ENCODE measurements at places on chromosomes 4 and X. TPM values are rescaled to one million over a fixed set of nuclear protein-coding genes. Genes with fewer than 3 reads are reported as not detected.
A peak's percentile ranks its signal among the peaks of the same experiment; 100 is the strongest.

Gene CXorf66
- total RNA-seq = not detected

Gene CORIN
- 0.51 TPM for total RNA-seq

Gene SMIM31
- not detected for total RNA-seq

Gene OTUD5
- 48.8 TPM for total RNA-seq

Gene SLC6A14
- not detected for total RNA-seq

DNA sequence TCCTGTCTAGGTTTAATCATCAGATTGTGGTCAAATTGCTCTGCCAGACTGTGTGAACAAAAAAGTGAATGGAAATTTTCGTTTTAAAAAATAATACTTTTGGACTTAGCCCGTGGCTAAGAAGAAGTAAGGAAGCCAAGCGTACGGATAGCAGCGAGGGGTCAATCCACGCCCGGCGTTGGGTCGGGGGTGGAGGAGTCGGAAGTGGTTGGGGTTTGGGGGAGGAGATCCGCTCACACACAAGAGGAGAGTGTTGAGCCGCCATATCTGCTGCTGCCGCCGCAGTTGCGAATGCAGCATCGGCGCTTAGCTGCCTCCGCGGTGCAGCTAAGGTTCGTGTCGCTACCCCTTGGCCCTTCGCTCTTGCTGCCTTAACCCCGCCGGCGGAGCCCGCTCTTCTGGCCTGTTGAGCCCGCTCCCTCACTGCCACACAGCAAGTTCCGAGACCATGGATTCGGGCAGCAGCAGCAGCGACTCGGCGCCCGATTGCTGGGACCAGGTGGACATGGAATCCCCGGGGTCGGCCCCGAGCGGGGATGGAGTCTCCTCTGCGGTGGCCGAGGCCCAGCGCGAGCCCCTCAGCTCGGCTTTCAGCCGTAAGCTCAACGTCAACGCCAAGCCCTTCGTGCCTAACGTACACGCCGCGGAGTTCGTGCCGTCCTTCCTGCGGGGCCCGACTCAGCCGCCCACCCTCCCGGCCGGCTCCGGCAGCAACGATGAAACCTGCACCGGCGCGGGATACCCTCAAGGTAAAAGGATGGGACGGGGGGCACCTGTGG, at the start of gene GSPT2:
Gene GSPT2 (plus strand): TSS at position 264 of the 779 bp plus-strand sequence. CDS start 185 bp downstream, at position 449.
- H3K36me3 ChIP-seq = peaks cover 5% of the 10 kb centered on the region
- peaks cover 19% of the 10 kb centered on the region for H3K4me1 ChIP-seq
- peak; percentile 43 for DNase-seq
- peaks cover 2% of the 10 kb centered on the region for H3K27me3 ChIP-seq
- peak within 1 kb of the TSS; percentile 95 for H3K4me3 ChIP-seq

DNA sequence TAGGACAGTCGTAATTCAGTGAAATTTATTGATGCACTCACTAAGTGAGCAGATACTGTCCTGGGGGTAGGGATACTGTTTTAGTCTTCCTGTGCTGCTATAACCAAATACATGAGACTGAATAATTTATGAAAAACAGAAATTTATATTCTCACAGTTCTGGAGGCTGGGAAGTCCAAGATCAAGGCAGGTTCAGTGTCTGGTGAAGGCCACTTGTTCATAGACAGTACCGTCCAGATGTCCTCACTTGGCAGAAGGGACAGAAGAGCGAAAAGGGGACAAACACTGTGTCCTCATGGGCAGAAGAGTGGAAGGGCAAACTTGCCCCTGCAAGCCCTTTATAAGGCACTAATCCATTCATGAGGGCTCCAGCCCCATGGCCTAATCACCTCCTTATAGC, 45.6 kb downstream of the PGRMC2 start:
- H3K4me1 ChIP-seq = no peaks in the 10 kb centered on the region
- H3K36me3 ChIP-seq = peaks cover 23% of the 10 kb centered on the region
- H3K4me3 ChIP-seq = peak overlapping the region; percentile 13
- DNase-seq = no peak
- H3K27ac ChIP-seq = no peak overlapping the region

DNA sequence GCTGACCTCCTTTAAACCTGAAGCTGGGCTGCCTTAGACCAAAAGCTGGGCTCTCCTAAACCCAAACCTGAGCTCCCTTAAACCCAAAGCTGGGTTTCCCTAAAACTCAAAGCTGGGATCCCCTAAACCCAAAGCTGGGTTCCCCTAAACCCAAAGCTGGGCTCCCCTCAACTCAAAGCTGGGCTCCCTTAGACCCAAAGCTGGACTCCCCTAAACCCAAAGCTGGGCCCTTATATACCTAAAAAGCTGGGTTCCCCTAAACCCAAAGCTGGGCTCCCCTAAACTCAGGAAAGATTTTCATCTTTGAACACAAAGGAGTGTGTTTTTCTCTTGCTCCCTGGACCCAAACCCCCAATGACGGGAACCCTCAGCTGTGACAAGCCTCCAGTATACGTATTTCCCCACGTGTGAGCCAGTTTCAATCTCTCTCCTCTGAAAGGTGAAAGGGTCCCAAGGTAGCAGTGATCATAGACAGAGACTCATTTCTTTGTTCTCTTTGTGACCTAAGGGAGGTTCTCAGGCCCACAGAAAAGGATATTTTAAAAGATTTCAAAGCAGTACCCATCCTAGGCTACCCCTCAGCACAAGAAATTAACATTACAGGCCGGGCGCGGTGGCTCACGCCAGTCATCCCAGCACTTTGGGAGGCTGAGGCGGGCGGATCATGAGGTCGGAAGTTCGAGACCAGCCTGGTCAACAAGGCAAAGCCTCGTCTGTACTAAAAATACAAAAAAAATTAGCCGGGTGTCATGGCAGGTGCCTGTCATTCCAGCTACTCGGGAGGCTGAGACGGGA, 31.3 kb upstream of the ASMTL start:
- no peak for DNase-seq
- peaks cover 3% of the 10 kb centered on the region for H3K36me3 ChIP-seq
- peaks cover 4% of the 10 kb centered on the region for H3K4me1 ChIP-seq
- H3K27ac ChIP-seq = no peak overlapping the region

GRCh38 chrX:72526534-72527508, 45.8 kb downstream of the HDAC8 start:
- no peak overlapping the region for H3K4me3 ChIP-seq
- H3K4me1 ChIP-seq = peaks cover 5% of the 10 kb centered on the region
- H3K36me3 ChIP-seq = no peaks in the 10 kb centered on the region
- no peak overlapping the region for H3K27ac ChIP-seq
- peaks cover 3% of the 10 kb centered on the region for H3K27me3 ChIP-seq

- no peaks in the 10 kb centered on the region for H3K36me3 ChIP-seq
- H3K4me1 ChIP-seq = peaks cover 27% of the 10 kb centered on the region
- peaks cover 1% of the 10 kb centered on the region for H3K27me3 ChIP-seq
- DNase-seq = no peak
- no peak overlapping the region for H3K27ac ChIP-seq
- no peak overlapping the region for H3K4me3 ChIP-seq
Measured at GRCh38 chr4:107129611-107130010, 93.5 kb upstream of the DKK2 start.

DNA sequence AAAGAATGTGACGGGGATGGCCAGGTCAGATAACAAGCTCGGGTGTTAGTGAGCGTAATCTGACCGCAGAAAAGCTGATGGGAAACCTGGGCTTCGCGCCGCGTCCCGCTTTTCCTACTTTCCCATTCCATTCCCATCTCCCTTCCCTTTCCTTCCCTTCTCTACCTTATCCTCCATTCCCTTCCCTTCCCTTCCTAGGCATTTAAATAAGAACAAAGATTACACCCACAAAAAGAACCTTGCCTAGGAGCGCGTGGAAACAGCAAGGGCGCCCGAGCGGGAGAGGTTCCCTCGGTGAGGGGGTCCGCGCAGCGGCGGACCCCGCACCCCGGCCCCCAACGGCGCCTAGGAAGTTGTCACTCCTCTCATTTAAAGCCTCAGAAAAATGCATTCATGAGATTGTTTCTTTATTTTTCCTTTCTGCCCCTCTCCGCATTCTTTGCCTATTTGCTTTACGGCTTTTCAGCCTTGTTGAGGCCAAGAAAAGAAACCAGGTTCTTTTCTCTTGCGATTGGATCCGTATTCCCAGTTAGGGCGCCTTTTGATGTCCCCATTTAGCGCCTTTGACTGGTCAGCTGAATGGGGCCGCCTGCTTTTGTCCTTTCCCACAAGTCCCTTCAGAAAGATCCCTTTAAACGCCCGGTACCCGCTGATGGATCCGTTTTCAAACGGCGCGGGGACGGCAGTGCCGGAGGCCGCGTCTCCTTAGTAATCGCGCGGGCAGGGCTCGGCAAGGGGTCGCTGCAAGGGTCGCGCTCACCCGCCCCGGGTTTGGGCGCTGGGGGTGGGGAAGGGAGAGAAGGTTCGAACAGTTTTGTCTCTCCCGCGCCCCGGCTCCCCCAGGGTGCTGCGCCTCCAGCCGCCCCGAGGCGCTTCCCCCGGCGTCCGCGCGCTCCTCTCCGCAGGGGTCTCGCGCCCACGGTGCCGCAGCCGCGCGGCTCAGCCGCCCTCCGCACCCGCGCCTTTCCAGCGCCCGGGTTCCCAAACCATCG, 54.1 kb upstream of the TMEM33 start:
- no peak overlapping the region for H3K27ac ChIP-seq
- peak; percentile 15 for DNase-seq
- peaks cover 27% of the 10 kb centered on the region for H3K27me3 ChIP-seq
- H3K4me1 ChIP-seq = peaks cover 20% of the 10 kb centered on the region

- peaks cover 44% of the 10 kb centered on the region for H3K4me1 ChIP-seq
- peak overlapping the region; percentile 96 for H3K4me3 ChIP-seq
- DNase-seq = no peak
- peak overlapping the region; percentile 88 for H3K27ac ChIP-seq
Measured at GRCh38 chr4:184647266-184648053, 1.8 kb downstream of the CASP3 start.

DNA sequence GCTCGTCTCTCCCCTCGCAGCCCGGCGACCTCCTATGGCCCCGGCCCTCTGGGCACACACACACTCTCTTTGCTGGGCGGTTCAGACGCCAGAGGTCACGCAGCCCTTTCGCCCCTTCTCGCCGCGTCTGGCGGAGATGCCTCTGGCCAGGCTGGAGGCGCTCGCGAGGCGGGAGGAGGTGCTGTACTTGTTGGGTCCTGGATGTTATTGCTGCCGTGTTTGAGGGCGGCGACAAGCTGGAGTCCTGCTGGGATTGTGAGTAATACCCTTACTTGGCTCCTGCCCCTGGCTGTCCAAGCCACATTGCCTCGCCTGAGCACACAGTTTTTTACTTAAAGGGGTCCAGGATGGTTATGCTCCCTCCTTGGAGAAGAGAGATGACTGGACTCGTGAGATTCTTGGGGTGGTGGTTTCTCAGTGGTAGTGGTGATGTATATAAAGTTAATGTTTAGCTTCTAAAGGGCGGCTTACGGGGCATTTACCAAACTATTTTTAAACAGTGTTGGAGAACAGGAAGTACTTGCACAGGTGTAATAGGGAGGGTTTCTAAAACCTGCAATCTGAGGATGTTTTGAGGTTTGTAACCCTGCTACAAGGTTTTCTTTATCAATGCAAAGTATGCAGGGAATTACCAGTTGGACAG, 572 bp downstream of the USP53 start:
- DNase-seq = peak; percentile 78
- H3K27ac ChIP-seq = peak overlapping the region; percentile 79

DNA sequence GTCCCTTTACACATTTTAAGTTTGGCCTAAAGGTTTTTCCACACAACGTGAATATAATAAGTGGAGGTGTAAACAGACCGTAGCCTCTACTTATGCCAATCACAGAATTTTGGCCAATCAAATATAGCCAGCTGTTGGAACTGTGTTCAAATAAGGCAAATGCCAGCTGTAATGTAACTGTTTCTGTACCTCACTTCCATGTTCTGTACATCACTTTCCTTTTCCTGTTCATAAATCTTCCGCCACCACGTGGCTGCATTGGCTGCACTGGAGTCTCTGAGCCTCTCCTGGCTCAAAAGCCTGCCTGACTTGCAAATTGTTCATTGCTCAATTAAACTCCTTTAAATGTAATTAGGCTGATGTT, 105.1 kb upstream of the SMIM31 start:
- H3K4me3 ChIP-seq = no peak overlapping the region
- no peak overlapping the region for H3K27ac ChIP-seq
- H3K36me3 ChIP-seq = no peaks in the 10 kb centered on the region
- no peak for DNase-seq
- H3K4me1 ChIP-seq = no peaks in the 10 kb centered on the region

DNA sequence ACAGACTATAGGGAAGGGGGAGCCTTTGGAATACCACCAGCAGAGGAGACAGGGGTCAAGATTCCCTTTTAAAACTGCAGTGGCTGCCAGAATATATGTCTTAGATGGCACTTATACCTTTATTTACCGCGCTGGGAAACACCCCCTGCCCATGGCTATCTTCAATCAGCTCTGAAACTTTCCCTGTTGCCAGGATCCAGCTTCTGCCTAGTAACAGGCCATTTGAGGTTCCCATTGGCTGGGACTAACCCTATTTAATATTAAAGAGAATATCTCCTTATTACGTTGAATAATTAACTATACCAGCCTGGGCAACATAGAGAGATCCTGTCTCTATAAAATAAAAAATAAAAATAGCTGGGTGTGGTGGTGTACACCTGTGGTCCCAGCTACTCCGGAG, 23.8 kb downstream of the SOWAHB start:
- no peaks in the 10 kb centered on the region for H3K36me3 ChIP-seq
- no peaks in the 10 kb centered on the region for H3K27me3 ChIP-seq
- no peak overlapping the region for H3K4me3 ChIP-seq
- H3K4me1 ChIP-seq = no peaks in the 10 kb centered on the region
- H3K27ac ChIP-seq = no peak overlapping the region

- no peaks in the 10 kb centered on the region for H3K36me3 ChIP-seq
- no peak overlapping the region for H3K4me3 ChIP-seq
Measured at GRCh38 chr4:94365304-94365703, 22.7 kb upstream of the HPGDS start.

- H3K4me3 ChIP-seq = no peak overlapping the region
- H3K36me3 ChIP-seq = no peaks in the 10 kb centered on the region
- no peaks in the 10 kb centered on the region for H3K27me3 ChIP-seq
Measured at GRCh38 chrX:122122274-122122673, 1061.8 kb upstream of the GRIA3 start.

- peaks cover 12% of the 10 kb centered on the region for H3K4me1 ChIP-seq
- peaks cover 4% of the 10 kb centered on the region for H3K36me3 ChIP-seq
- H3K4me3 ChIP-seq = no peak overlapping the region
- DNase-seq = no peak
Measured at GRCh38 chr4:159284113-159284512, 181.2 kb downstream of the RAPGEF2 start.

- no peaks in the 10 kb centered on the region for H3K4me1 ChIP-seq
- DNase-seq = no peak
- H3K36me3 ChIP-seq = no peaks in the 10 kb centered on the region
- H3K4me3 ChIP-seq = no peak overlapping the region
- no peak overlapping the region for H3K27ac ChIP-seq
Measured at GRCh38 chrX:79259073-79259689, 108.0 kb downstream of the ITM2A start.

DNA sequence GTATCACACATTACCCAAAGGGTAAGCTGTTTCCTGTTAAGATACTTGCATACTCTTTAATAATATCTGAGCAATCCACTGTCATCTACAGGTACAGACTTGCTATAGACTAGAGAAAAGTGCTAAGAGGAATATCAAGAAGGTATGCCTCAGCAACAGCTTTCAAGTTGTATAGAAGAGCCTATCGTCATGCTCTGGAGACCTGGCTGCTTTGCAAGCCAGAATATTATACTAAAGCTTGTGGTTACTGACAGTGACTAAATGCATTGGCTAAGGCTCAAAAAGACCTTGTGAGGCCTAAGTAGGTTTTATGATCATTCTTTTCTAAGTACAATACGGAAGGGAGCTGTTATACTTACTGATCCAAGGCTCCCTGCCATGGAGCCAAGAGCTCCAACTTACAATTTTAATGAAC, 11.3 kb downstream of the LAMP2 start:
- DNase-seq = no peak
- no peak overlapping the region for H3K27ac ChIP-seq
- H3K36me3 ChIP-seq = peaks cover 3% of the 10 kb centered on the region
- H3K4me1 ChIP-seq = no peaks in the 10 kb centered on the region
- no peaks in the 10 kb centered on the region for H3K27me3 ChIP-seq
- no peak overlapping the region for H3K4me3 ChIP-seq
